Activated CD4-positive, alpha-beta T cell treated with anti-CD3 and anti-CD28 coated beads for 4 hours (primary cell): ENCODE measurements at places on chromosomes 7 and 10.

DNA sequence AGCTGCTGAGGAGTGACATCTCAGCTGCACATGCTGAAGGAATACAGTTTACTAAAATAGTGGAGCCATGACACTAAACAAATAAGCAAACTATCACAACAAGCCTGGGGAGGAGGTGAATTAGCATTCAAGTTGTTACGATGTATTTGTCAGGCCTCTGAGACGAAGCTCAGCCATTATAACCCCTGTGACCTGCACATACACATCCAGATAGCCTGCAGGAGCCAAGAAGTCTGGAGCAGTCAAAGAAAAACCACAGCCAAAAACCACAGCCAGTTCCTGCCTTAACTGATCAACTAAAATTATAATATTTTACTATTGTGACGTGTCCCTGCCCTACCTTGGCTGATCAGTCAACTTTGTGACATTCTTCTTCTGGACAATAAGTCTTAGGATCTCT lies 68.6 kb downstream of the NSUN6 start:
- no peak for DNase-seq

DNA sequence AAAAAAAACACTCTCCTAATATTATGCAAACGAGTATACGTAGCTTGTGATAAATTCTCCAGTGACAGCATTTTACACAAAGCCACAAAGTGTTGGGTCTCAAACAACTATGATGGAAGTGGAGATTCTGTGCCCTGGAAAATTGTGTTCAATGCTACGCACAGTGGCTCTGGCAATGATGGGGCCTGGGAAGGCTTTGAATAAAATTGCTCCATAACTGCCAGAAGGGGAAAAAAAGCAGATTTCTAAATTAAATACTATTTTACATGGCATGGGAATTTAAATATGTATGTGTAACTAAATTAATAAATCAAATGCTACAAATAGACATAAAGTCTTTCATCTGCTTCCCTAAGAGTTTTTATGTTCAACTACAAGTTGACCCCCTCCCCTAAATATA lies 306.7 kb downstream of the GRID1 start:
- no peak for DNase-seq

- DNase-seq = no peak
Measured at GRCh38 chr7:98209166-98209920, 1.9 kb upstream of the BHLHA15 start.

- DNase-seq = no peak
Measured at GRCh38 chr10:50561266-50561665, 62.5 kb downstream of the SGMS1 start.

GRCh38 chr10:61448841-61449600 lies 4.2 kb downstream of the TMEM26 start:
- DNase-seq = no peak

DNA sequence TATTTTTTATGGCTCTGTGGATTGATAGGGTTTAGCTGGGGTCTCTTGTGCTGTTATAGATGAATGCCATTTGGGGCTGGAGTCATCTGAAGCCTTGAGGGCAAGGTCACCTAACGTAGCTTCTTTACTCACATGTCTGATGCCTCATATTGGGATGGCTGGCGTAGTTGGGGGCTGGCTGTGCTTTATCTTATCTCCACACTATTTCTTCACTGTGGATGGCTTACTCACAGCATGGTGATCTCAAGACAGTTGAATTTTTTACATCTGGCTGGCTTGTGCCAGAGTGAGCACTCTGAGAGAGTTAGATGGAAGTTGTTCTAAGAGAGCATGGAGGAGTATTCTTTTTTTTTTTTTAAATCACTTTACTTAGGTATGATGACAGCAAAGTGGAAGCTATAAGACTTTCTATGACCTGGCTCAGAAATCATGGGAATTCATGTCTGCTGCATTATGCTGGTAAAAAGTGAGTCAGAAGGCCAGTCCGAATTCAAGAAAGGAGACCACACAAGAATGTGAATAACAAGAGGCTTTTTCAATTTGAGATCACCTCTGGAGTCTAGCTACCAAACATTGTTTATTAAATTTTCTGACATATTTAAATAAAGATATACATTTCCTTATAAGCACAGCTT lies 252.4 kb upstream of the TPK1 start:
- no peak for DNase-seq

DNA sequence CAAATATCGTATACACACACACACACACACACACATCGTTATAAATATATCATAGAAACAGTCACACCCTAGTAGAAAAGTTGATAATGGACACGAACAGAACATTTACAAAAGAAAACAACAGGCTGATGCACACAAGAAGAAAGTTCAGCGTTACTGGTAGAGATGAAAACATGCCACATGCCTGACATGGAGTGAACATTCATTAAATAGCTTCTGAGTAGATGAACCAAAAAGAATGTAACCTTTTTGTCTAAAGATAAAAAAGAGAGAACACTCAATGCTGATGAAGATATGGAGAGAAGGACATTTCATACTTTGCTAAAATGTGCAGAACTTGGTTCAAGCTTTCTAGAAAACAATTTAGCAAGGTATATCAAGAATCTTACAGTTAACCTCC lies 173.4 kb upstream of the KLF14 start:
- DNase-seq = no peak

DNA sequence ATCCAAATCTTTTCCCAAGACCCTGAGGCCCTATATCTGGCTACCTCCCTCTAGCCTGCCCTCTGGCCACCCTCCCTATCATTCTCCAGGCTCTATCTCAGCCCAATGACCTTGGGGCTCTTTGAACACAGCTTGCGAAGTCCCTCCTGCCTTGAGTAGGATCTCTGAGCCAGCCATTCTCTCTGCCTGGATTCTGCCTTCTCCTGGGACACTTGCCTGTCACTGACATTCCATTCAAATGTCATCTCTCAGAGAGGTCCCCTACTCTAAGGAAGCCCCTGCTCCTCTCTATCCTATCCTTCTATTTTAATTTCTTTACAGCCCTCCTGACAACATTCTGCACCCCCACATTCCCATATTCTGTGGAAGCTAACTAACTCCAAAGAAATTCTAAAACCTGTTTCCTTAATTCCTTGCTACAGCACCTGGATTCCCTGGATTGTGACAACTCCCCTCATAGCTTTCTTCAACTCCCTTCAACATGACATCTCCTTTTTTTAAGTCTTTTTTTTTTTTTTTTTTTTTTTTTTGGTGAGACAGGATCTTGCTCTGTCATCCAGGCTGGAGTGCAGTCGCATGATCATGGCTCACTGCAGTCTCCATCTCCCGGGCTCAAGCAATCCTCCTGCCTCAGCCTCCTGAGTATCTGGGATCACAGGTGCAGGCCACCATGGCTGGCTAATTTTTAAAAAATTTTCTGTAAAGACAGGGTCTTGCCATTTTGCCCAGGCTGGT lies 81.0 kb upstream of the ASAH2 start:
- no peak for DNase-seq

- DNase-seq = no peak
Measured at GRCh38 chr10:33122014-33122809, 164.2 kb upstream of the ITGB1 start.

DNA sequence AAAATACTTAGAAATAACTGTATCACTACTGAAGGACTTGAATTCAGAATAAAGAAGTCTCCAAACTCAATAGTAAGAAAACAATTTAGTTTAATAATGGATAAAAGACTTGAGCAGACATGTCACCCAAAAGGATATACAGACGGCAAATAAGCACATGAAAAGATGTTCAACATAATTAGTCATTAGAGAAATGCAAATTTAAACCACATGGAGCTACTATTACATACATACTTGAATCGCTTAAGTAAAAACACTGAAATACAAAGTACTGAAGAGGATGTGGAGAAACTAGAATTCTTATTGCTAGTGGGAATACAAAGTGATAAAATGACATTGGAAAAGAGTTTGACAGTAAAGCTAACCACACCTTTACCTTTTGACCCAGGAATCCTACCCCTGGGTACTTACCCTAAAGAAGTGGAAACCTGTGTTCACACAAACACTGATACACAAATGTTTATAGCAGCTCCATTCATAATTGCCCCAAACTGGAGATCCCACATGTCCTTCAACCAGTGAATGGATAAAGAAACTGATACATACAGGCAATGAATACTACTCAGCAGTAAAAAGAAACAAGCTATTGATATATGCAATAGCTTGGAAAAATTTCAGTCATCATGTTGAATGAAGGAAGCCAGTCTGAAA lies 54.3 kb upstream of the NFKB2 start:
- no peak for DNase-seq

DNA sequence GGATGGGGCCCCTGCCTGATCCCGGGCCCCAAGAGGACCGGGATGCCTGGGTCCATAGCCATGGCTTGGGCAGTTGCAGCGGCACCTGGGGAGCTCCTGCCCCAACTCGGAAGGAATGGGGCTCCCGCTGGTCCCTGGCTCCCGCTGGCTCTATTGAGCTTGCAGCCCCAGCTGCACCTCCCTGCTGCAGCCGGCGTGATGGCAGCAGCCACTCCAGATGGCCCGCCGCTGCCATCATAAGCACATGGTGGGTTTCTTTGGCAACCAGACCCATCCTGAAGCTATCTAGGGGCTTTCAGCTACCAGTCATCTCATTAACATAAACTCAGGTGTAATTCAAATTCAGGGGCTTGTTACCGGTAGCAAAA lies 11.1 kb upstream of the DNMBP start:
- no peak for DNase-seq

GRCh38 chr7:127588019-127588696 lies at the start of gene ARF5:
TSS of gene ARF5 (plus strand) at chr7:127588411. CDS start at chr7:127588499, 88 bp downstream.
- peak; percentile 82 for DNase-seq

GRCh38 chr7:46155367-46155766 lies 234.3 kb upstream of the IGFBP3 start:
- DNase-seq = no peak

GRCh38 chr10:79137300-79137756 lies 68.6 kb downstream of the ZMIZ1 start:
- no peak for DNase-seq

DNA sequence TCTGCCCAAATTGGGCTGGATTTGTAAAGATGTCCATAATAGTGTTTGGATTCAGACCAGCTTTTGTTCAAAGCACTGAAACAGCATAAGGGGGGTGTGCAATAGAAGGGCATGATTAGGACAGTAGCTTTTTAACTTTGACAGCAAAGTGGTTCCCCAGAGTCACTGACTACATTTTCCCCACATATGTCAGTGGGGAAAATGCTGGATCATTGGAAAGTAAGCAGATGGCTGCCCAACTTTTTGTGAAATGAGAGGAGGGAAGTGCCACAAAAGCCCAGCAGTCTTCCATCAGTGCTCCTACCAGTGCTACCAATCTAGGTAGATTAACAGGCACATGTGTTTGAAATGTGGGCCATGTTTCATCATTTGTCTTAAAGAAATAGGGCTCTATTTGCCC lies 162.8 kb downstream of the FZD1 start:
- no peak for DNase-seq

GRCh38 chr10:99394256-99394655 lies 36.2 kb downstream of the GOT1 start:
- DNase-seq = no peak

- no peak for DNase-seq
Measured at GRCh38 chr10:17062493-17062892, 67.1 kb downstream of the CUBN start.

DNA sequence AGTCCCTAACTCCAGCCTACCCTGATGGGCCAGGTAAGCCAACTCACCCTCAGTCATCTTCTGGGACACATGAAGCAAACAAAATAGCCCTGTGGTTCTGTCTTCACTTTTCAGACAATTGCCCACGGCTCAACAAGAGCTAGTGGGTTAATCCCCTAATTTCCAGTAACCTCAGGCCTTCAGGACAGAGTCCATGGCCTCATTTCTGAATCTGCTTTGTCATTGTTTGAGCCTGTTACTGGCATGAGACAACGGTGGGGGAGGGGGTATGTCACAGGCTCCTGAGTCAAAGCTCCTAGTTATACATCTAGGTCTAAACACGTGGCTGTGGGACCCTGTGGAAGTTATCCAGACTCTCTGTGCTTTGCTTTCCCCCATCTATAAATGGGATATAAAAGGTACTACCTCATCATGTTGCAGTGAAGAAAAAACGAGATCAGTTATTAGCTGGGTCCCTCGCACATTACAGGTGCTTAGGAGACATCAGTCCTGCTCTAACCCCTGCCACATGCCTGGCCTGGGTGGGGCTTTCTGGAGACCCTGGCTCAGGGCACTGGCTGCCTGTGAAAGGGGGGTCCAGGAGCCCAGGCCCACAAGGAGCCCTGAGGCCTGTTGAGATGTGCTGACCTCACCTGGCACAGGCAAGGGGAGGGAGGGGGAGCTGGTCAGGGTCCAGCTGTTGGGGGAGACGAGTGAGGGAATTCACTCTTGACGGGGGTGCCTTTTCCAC lies 16.5 kb downstream of the MAT1A start:
- DNase-seq = no peak

- no peak for DNase-seq
Measured at GRCh38 chr7:96224685-96225084, 97.2 kb downstream of the SLC25A13 start.
